ENCODE measurements at places on chromosomes 12 and 14. TPM values are rescaled to one million over a fixed set of nuclear protein-coding genes. Genes with fewer than 3 reads are reported as not detected.
A peak's percentile ranks its signal among the peaks of the same experiment; 100 is the strongest.

DNA sequence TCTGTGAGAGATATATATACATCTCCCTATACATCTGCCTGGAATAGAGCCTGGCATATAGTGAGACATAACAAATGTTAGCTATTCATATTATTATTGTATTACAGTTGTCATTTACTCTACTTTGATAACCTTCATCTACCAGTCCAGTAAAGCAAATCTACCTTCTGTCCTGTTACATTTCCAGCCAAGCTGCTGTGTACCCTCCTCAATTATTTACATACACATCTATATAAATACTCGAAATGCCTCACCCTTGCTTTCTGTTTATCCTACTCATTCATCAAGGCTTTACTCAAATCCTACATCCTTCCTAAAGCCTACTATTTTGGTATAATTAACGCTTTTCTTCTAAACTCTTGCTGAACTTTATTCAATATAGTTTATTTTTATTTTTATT is 8.7 kb downstream of the ZBTB1 start:
- no peak for DNase-seq

DNA sequence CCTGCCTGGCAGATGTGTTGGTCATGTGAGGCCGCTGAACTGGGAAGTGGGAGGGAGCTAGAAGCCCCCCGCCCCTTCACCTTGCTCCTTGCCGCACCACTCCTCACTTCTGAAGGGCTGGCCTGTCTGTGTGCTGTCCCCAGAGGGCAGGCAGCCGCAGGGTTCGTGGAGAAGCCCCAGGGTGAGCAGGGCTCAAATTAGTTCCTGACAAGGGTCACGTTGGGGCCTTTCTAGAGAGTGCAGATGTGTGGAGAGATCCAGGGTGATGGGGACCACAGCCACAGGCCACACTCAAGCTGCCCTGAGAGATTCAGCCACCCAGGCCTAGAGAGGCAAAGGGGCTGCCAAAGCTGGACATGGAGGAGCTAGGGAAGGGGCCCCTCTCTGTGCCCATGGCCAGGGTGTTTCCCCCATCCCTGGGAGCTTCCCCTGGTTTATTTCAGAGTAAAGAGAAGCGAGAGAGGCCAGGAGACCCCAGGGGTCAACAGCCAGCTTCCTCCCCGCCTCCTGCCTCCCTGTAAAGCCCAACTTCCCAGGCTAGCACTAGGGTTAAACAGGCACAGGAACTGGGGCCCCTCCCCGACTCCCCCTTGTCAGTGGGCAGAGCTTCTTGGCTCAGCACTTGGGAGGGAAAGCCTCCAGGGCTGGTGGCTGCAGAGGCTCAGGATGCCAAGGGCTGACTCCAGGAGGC is 16.2 kb downstream of the SLC25A29 start:
- peak; percentile 41 for DNase-seq

DNA sequence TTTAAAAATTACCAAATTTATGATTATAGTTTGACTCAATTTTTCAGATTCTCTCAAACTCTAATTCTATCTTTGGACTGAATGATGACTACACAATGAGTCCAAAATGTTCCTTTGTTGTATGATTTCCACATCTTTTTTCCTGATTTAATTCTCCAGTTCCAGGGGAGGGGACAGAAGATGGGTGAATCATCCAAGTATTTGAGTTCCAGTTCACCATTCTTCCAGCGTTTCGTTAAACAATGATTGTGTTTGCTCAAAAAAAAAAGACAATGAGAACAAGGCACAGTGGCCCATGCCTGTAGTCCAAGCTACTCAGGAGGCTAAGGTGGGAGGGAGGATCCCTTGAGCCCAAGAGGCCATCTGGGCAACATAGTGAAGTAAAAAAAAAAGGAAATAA is 23.8 kb downstream of the BAZ1A start:
- DNase-seq = no peak

DNA sequence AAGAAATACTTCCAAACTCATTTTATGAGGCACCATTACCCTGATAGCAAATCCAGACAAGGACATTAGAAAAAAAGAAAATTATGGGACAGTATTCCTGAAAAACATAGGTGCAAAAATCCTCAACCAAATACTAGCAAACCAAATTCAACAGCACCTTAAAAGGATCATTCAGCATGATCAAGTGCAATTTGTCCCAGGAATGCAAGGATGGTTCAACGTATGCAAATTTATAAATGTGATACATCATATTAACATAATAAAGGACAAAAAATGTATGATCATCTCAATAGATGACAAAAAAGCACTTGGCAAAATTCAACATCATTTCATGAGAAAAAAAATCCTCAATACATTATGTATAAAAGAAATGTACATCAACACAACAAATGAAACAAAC is 162.9 kb downstream of the DUSP6 start:
- DNase-seq = no peak

DNA sequence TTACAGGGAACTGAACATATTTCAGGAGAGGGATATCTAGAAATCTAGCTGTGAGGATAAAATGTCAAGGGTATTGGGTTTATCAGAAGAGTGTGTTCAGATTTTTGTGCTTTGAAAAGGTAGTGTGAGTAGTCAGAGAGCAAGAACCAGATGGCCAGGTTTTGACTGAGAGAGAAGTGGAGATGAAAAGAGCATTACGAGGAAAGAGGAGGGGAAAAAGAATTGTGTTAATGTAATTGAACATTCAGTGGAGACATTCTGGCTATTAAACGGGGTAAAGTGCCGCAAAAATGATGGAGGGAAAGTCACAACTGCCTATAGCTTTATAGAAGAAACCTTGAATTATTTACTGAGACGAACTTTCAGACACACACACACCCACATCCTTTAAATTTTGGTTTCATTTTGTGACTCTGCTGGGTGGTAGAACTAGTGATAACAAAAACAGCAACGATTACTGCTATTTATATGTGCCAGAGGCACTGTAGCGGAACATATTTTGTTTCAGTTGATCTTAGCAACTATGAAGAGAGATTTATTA is 213.6 kb downstream of the ERC1 start:
- no peak for DNase-seq

GRCh38 chr12:58914457-58914856 is 5.8 kb downstream of the LRIG3 start:
- DNase-seq = no peak

The GPRC5D gene
- total RNA-seq = not detected

The RERG gene
- total RNA-seq = 3.1 TPM
